Right hindlimb (tissue), 1 donor: ENCODE measurements at places on chromosomes 11 and 22.

DNA sequence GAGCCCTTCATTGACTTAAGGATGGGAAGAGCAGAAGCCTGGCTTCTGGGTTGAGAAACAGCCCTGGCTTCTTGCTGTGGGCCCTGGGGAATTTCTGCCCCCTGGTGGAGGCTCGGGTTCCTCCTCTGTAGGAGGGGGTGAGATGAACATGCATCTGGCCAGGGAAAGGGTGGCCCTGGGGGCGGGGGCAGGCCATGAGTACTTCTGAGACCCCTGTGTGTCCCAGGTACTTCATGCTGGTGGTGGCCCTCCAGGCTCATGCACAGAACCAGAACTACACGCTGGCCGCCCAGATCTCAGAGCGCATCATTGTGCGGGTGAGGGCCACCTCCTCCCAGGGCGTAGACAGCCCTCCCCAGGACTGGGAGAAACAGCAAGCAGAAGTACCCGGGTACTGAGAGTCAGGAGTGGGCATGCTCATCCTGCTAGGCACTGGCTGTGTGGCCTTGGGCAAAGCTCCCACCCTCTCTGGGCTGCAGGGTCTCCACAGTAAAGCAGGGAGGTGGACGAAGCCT, 15.8 kb downstream of the TMEM258 start:
- no peak for DNase-seq

GRCh38 chr11:65958774-65959420, 2.6 kb upstream of the SART1 start:
- no peak for DNase-seq

DNA sequence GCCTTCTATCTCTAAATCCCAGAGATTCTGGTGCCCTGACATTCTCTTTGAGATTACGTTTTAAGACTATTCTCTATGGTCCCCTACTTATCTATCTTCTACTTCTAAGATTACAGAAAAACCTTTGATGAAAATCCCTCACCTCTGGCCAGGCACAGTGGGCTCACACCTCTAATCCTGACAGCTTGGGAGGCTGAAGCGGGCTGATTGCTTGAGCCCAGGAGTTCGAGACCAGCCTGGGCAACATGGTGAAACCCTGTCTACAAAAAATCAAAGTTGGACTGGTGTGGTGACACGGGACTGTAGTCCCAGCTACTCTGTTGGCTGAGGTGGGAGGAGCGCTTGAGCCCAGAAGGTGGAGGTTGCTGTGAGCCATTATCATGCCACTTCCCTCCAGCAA, 14.4 kb downstream of the NUP98 start:
- DNase-seq, result no peak

- DNase-seq, result peak; percentile 60
Measured at GRCh38 chr11:12469451-12469850, 92.1 kb downstream of the PARVA start.

- no peak for DNase-seq
Measured at GRCh38 chr22:40499209-40499623, 128.8 kb downstream of the SGSM3 start.

- peak; percentile 79 for DNase-seq
Measured at GRCh38 chr11:118608360-118609227, 1.2 kb downstream of the PHLDB1 start.

DNA sequence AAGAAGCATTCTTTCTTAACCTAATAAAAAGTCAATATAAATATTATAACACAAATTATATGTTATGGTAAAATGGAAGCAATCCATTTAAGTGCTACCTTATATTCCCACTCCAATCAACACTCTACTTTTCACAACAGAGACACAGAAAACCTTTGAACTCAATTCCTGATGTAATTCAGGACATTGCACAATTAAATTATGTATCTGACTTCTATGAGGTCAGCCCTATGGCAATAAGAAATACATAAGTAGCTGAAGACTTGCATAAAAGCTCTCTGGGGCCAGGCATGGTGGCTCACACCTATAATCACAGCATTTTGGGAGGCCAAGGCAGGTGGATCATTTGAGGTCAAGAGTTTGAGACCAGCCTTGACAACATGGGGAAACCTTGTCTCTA, 6.8 kb downstream of the OR4D10 start:
- no peak for DNase-seq

GRCh38 chr11:23976426-23976825, 520.4 kb upstream of the LUZP2 start:
- DNase-seq, result no peak

GRCh38 chr22:38398609-38399461, 56.2 kb downstream of the KCNJ4 start:
- peak; percentile 91 for DNase-seq

DNA sequence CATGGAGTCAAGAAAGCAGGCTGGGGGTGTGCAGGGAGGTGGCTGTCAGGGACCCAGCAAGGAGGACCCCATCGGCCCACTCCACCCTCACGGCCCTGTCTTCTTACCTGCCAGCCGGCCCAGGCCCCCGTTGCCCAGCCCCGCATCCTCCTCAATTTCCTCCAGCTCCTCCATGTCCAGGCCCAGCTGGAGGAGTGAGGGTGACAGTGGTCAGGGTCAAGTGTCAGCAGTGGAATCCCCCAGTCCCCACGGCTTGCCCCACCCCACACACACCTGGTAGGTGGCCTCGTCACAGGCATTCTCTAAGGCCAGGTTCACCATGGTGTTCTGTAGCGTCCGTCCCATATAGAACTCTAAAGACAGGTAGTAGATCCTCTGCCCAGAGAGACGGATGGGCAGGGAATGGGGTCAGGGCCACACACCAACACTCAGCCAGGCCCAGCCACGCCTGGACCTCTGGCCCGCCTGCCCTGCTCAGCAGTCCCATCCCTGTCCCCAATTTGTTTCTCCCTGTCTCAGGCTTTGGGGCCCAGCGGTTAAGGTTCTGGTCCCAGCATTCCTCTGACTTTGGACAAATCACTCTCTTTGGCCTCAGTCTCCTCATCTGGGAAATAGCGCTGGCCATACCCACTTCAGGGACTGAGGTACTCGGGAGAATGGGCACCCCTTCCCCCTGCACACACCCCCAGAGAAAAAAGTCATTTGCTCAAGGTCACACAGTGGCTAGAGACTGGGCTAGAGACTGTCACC, 1.3 kb downstream of the PYGM start:
- no peak for DNase-seq

DNA sequence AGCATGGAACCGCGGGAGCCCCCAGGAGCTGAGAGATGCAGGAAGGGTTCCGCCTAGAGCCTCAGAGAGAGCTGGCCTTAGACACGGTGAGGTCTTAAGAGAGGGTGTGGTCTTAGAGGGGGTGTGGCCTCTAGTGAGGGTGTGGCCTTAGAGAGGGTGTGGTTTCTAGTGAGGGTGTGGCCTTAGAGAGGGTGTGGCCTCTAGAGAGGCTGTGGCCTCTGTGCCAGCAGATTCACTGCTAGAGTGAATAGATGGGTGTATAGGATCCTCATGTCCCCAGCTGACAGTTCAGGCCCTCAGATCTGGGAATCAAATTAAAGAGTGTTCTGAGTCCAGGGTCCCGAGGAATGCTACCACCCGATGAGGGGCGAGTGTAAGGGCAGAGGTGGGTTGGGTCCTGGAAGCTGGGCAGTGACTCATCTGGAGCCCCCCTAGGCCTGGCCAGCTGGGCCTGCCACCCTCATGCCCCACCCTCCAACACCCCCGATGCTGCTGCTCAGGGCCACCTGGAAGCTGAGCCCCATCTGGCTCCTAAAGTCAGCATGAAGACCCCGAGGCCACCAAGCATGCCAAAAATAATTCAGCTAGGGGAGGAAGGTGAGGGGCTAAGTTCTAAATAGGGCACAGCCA, 49.5 kb downstream of the IGF2 start:
- no peak for DNase-seq

- DNase-seq, result no peak
Measured at GRCh38 chr11:102640946-102641345, 15.8 kb upstream of the MMP20 start.

GRCh38 chr11:50174189-50174588, 141.5 kb downstream of the OR4C45 start:
- no peak for DNase-seq

GRCh38 chr11:91641153-91641552, 583.5 kb upstream of the FAT3 start:
- DNase-seq, result no peak
